ENCODE measurements at places on chromosomes 5 and 9.

DNA sequence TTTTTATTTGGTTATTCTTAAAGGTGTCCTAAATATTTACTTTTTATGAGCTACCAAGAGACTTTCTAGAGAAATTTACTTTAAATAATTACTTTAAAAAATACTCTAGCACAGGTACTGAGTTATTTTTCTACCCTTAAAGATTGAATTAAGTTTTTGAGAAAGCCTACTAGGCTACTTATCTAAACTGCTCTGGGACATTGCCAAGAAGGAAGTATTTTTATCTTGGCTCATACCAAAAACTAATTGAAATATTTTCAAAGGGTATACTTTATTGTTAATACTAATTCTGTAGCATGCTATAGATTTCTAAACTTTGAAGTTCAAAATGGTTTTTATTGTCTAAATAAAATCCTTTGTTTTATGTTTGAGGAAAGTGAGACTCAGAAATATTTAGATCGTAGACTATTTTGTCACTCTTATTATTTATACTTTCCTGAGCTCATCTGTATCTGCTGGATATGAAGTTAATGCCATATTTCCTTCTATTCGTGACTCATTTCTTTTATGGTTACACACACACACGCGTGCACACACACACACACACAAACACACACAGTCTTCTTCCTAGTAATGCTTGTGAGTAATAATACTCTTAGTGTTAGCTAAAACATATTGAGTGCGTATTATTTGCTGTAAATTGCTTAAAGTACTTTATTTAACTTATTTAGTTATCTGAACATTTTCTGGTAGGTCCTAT is 89.5 kb downstream of the MAN2A1 start:
- DNase-seq, result no peak

- no peak for DNase-seq
Measured at GRCh38 chr5:80181618-80182211, 74.1 kb downstream of the SERINC5 start.

- DNase-seq, result no peak
Measured at GRCh38 chr9:124493794-124494479, 13.3 kb downstream of the NR5A1 start.

DNA sequence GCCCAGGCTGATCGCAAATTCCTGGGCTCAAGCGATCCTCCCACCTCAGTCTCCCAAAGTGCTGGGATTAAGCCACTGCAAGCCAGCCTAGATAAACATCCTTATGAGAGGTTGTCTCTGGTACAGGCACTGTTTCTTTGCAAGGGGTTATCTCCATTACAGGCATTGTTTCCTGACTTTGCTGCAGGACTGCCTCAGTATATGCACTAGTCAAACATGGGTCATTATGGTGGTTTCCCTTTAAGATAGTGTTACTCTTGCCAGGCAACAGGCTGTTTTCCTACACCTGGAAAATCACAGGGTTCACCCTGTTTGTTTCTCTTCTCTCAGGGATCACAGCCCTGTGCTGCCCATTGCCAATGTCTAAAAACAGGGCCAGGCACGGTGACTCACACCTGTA is 7.8 kb upstream of the CLTB start:
- DNase-seq, result no peak

- no peak for DNase-seq
Measured at GRCh38 chr9:137087409-137087925, 682 bp downstream of the MAN1B1 start.

GRCh38 chr9:130445268-130445983 is 665 bp downstream of the ASS1 start:
- no peak for DNase-seq

DNA sequence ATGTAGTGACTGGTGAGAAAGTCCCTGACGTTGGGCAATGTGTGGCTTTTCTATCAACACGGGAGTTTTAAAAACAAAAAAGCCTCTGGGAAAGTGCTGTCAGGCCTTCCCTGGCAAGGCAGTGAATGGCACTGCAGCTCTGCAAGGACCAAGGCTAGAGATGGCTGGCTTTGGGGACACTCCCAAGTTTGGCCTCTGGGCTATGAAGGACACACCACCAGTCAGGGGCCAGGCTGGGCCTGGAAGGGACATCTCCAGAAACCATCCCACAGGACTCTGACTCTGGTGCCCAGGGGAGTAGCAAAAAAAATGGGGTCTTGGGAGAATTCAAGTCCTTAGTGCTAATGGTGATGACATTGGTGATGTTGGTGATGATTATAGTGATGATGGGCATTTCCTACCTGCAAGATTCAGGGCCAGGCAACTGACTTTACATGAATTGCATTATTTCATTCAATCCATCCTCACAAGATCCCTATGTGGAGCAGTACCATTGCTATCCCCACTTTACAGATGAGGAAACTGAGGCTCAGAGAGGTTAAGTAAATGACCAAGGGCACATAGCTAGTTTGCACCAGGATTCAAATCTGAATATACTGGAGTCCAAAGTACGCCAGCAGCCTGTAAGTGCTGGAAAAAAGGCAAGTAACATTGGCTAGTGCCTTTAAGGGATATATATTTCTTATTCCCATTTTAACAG is 2.6 kb upstream of the PPARGC1B start:
- no peak for DNase-seq

DNA sequence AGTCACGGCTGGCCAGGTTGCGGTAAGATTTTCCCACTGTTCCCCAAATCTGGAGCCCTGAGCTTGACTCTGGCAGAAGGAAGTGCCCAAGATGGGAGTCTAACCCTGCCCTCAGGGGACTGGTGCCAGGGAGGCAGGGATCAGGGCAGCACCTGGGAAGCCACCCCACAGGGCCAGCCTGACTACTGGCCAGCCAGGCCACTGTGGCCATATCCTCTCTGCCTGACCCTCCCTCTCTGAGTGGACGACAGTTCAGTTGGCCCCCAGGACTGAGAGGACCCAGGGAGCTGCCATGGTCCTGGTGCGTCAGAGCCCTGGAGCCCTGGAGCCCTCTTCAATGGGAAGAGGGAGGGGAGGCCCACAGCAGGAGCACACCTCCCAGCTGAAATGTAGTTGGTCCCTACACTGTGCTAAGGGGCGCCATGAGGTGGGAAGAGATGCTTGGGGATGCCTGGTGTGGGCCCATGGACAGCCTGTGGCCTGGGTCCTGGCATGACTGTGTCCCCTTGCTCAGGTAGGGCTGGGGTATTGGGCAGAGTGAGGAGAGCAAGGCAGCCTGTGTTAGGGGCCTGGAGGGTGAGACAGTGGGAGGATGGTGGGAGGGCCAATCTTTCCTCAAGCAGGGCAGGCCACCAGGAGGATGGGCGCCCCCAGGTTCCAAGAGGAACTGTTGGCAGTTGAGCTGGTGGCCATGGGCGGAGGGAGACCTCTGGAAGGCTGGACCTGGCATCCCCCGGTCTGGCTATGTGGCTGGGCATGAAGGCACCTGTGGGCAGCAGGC is 81.1 kb downstream of the PHF2 start:
- no peak for DNase-seq

Data from vagina (tissue), 2 donors.